ENCODE measurements at places on chromosomes 7 and 10.
A peak's percentile ranks its signal among the peaks of the same experiment; 100 is the strongest.

DNA sequence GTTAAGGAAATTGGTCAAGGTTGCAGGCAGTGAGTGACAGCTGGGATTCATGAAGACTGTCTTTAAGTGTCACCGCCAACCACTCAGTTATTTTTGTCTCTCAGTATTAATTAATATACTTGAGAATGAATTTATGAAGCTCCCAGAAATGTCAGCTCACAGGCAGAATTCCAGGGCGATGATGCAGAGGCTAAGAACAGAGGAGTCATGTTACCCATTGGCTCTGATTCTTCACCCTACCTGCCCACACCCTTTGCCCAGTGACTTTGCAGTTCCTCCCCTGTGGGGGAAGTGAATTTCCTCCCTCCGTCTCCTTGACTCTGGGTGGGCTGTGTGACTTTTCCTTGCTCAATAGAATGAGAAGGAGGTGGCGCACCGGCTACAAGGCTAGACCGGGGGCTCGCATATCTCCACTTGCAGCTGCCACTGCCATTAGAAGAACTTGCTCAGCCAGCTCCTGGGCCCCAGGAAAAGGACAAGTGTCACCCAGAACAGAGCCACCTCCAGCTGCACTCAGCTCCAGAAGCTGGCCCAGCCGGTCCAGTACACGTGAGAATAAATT lies 157.1 kb upstream of the PRKCQ start:
- DNase-seq = no peak

- no peak for DNase-seq
These were observed 81.6 kb downstream of the ARMH3 start for GRCh38 chr10:101974091-101974971.

DNA sequence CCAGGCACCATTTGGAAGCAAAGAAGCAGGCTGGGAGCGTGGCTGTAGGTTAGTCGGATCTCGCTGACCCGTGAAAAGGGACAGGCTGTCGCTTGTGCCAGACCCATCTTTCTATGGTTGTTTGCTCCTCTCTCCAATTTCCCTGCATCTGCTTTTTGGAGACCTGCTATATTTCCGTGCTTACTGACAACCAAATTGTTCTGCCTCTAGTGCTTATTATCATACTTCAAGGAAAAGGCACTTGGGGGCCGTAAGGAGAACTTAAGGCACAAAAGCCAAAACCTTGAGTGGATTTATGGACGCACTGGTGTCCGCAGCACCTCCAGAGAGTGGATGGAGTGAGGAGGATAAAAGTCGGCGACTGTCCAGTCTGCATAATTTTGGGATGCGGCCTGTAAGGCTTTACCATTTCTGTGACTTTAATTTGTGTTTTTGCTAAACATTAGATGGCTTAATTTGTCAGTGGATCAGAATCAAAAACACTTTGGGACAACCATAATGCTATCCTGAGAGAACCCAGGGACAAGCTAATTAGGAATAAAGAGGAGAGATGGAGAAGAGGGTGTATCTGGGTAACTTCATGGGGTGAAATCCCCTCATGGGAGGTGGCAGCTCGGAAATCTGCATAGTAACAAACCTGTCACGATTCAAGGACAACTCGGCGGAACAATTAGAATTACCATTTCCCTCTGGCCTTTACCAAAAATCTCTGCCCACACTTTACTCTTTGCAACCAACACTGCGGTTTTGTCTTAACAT lies 206.7 kb downstream of the HDAC9 start:
- no peak for DNase-seq

DNA sequence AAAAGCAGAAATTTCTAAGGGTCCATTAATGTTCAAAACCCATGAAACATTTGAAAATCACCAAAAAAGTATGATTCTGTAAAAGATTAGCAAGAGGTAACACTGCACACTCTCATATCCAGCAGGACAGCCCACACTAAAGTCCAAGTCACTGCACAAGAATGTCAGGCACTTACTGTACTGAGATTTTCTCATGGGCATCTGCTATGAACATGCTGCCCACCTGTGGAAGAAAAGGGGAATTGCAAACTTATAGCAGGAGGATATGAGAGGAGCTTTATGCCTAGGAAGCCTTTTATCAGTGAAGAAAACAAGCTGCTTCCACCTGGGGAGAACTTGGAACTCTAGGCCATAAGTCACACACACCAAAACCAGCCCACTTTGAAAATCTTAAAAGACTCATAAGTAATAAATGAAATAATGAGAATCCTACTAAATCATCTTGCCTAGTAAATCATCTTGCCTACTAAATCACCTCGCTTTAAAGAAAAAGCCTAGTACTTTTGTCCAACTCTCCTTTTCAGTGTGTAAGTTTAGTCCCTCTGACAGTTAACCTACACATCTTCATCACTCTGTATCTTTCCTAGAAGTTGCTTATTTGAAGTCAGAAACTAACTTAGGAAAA lies 46.1 kb downstream of the ARMH3 start:
- peak; percentile 65 for DNase-seq

- no peak for DNase-seq
These were observed 308.6 kb upstream of the NRP1 start for GRCh38 chr10:33643042-33643441.

GRCh38 chr10:44385696-44386441 lies 972 bp upstream of the CXCL12 start:
- no peak for DNase-seq

GRCh38 chr7:28484606-28484935 lies 72.3 kb downstream of the CREB5 start:
- DNase-seq = no peak

- DNase-seq = no peak
These were observed 27.8 kb downstream of the ENTPD1 start for GRCh38 chr10:95783741-95784140.

DNA sequence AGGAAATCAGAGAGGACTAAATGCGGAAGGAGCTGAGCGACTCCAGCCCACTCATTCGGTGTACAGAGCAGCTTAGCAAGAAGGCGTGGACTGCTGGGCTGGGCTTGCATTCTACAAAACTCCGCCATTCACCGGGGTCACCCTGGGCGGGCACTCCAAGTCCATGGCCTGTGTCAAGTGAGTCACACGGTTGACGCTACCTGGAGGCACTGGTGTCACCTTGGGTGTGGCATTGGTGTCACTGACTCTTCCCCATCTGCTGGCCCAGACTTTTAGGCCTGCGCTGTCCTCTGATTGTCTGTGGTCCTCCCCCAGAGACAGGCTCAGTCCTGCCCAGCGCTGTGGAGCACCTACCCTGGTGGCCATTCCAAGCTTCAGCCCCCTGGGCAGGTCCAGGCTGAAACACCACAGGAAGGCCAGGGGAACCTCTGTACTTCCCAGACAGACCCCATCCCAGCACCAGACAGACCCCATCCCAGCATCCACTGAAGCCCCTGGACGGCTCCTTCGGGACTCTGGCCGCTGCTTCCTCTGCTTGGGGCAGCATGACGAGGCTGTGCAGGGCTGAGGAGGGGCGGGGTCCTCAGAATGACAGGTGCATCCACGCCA lies 30.6 kb upstream of the CNPY1 start:
- DNase-seq = no peak

GRCh38 chr10:34721208-34721840 lies 93.8 kb downstream of the PARD3 start:
- DNase-seq = no peak

DNA sequence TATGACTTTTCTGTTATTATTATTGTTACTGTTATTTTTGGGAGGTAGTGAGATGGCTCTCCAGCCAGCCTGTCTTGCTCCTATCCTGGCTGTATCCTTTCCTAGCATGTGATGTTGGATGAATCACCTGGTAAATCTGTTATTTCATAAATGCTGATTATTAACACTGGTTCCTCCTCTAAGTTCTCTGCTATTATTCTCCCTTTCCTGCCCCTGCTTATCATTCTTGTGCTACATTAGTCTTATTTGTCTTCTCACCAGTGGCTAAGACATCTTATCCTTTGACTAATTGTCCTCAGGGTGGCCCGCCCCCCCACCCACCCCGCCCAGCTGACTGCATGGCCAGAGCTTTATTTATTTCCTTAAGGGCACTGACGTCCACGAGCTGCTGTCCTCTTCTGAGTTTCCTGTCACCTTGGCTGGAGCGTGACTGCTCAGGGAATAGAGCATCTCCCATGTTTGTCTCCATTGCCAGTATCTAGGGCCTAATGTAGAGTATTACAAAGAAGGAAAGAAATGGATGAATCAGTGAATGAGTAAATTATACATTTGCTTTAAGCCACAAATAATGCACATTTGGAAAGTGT lies 110.1 kb upstream of the KLF6 start:
- no peak for DNase-seq

DNA sequence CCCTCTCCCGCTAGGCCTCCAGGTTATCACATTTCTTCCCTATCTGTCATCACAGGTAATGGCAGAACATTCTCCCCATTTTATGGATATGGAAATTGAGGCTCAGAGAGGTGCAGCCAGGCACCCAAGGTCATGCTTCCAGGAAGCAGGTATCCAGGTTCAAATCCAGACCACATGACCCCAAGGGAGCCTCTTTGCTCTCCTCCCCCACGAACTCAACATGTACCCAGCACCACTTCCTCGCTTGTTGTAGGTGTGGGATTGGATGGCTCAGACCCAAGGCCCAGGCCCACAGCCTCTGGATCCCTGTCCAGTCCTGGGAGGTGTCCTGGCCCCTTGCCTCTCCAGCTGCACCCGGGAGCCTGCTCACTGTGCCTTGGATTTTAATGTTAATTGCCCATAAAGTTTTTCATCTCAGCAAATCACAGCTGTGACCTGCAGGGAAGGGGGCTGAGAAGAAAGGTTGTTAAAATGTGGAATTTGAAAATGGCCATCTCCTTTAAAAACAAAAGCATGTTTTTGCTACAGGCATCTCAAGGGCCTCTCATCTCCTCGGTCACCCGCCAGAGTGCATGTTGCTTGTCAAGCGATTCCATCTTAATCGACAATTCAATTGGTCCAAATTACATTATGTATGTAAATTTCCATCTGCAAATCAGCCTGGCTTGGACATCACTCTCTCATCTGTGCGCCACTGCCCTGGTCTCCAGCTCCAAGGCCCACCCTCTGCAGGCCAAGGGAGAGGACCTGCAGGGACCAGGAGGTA lies 205.4 kb upstream of the ZMIZ1 start:
- DNase-seq = no peak

GRCh38 chr7:20114468-20114867 lies 102.7 kb downstream of the MACC1 start:
- peak; percentile 17 for DNase-seq

DNA sequence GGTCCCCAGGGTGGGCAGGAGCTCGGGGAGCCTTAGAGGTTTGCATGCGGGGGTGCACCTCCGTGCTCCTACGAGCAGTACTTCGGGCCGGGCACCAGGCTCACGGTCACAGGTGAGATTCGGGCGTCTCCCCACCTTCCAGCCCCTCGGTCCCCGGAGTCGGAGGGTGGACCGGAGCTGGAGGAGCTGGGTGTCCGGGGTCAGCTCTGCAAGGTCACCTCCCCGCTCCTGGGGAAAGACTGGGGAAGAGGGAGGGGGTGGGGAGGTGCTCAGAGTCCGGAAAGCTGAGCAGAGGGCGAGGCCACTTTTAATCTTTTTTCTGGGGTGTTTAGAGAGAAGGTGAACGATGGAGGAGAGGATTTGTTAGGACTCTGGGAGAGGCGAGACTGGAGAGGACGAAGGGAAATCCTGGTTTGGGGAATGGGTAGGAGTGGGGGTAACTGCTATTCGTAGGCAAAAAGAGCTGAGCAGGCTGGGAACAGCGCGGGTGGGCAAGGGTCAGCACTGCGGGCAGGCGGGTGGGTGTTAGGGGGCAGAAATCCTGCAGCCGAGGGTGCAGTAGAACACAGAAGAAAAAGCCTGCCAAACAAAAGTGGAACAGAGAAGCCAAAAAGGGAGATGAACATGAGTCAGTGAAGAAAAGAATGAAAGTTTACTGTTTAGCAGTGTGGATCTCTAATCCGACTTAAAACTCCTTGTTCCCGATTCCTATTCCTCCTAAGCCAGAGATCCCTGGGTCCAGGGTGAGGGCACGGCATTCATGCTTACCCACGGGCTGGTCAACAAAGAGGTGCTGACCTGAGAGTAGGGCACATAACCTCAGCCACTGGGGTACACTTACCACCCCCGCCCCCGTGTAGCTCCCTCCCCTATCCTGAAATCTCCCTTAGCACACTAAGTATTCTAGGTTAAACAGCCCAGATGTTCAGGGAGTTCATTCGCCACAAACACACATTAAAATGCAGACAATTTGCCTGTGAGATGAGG lies 26.9 kb downstream of the PRSS2 start:
- no peak for DNase-seq

DNA sequence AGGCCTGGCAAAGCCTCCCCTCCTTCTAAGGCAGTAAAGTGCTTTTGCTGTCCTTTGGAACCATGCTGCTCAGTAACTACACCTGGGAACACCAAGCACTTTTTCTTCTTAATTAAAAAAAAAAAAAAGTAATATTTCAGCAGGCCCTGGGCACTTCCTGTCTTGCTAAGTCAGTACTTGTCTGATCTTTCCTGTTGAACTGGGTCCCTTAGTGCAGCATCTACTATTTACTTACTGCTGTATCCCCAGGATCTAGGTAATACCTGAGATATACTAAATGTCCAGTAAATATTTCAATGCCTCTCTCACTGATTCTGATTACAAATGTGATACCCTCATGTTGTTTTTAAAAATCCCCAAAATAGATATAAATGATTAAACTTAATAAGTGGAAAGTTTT lies 77.4 kb downstream of the PPP1R3C start:
- DNase-seq = no peak

DNA sequence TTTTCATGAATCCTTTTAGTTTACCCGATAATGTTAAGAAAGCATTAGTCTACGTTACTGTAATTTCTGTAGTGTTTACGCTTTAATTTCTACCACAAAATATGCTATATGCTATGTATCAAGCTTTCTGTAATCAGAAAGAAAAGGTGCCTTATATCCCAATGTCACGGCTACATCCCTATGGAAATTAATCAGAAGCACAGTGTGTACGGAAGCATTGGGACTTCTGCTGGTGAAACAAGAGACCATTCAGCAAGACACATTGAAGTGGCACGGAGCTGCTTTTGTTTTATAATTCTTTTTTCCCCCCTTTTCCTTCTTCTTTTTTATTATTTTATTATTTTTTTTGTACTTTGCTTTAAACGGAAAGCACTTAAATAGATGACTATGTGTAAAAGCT lies 31.2 kb upstream of the SH2B2 start:
- DNase-seq = no peak

- no peak for DNase-seq
These were observed 30.4 kb downstream of the PYROXD2 start for GRCh38 chr10:98384531-98385133.

- DNase-seq = no peak
These were observed 165.5 kb downstream of the CDK14 start for GRCh38 chr7:90761584-90761983.

DNA sequence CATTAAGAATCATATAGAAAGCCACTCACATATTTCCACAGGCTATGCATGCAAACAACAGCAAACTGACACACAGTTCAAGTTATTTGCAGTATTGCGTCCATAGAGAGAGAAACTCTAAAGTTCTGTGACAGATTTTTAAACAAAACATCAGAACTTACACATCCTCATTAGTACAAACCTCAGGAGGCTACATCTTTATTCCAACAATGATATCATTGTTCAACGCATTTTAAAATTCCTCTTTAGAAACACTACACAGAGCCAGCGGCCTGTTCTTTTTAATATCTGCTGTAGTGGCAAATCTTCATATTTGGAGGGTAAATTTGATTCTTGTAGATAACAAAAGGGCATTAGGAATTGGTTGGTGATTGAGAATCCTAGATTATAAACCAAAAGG lies 55.9 kb upstream of the NFE2L3 start:
- no peak for DNase-seq

- DNase-seq = no peak
These were observed 72.8 kb downstream of the PDE1C start for GRCh38 chr7:31997423-31997822.
